Astrocyte of the spinal cord (primary cell): ENCODE measurements at places on chromosomes 12 and 14.

GRCh38 chr14:74620497-74620921 is 8.5 kb upstream of the LTBP2 start:
- peak; percentile 96 for DNase-seq

GRCh38 chr14:69701291-69701690 is 65.7 kb upstream of the SRSF5 start:
- no peak for DNase-seq

- DNase-seq, result no peak
These were observed 24.2 kb downstream of the SMUG1 start for GRCh38 chr12:54164387-54165145.

- DNase-seq, result no peak
These were observed 2.8 kb downstream of the VSIG10 start for GRCh38 chr12:118101051-118101450.

DNA sequence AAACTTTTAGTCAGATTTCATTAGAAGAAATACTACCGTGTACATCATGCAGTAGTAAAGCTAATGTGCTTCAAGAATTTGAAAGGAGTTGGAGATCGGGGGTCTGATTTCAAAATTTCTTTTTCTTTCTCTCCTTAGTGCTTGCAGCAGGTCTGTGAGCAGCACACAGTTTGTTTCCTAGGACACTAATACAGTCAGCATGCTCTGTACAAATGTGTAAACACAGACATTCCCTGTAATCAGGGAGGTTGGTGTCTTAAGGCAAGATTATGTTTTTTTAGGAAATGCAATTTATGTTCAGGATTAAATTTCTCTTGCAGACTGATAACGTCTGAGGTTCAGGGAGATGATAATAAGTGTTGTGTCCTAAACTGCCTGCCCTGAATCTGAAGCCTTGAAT is 142.7 kb downstream of the ALX1 start:
- no peak for DNase-seq

DNA sequence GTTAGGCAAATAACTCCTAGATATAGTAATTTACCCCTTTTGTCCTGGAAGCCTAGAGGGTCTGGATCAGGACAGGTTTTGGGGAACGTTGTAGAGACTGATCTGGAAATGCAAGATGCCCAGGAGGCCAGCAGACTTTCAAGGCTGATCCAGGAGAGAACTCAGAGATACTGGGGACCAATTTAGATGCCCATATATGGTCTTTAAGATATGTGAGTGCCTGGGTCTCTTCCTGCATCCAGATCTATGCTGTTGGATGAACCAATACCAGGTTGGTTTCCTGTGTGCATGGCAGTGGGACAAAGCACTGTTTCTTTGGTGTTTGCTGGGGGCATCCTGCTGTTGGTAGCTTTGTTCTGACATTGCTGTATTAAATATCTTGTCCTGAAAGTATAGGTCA is 5.4 kb downstream of the ERG28 start:
- no peak for DNase-seq

DNA sequence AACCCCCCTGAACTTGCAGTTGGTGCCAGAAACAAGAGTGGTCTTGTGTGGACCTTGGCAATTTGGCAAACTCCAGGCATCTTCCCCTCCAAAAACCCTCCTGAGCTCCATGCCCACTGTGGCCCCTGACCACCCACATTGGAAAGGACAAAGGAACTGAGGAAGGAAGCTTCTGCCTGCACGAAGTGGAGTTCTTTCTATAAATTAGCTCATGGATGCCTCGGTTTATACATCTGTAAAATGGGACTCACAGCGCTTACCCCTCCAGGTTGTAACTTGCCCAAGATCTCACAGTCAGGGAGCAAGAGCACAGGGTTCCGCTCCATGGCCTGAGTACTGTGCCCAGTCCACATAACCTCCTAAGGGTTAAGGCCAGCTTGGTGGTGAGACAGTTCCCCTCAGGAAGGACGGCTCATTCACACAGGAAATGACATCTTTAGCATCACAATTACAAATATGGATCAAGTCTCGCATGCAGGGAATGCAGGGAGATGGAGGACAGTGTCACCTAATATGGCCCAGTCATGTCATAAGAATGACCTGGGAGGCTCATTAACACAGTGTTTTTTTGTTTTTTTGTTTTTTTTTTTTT is 66.6 kb downstream of the CLMN start:
- DNase-seq, result no peak

DNA sequence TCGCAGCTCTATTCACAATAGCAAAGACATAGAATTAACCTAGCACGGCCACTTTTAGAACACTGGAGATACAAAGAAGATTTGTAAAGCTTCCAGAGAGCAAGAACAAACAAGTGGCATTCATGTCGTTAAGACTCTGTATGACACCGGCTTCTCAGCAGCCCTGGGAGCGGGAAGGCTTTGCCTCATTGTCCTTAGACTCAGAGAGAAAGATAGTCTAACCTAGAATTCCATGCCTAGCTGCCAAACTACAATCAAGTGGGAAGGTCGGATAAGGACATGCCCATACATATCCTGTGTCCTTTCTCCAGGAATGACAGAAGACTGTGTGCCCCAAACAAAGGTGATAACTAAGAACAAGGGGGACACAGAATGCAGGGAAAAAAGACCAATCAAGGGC is 1038.3 kb downstream of the BCL11B start:
- DNase-seq, result no peak

DNA sequence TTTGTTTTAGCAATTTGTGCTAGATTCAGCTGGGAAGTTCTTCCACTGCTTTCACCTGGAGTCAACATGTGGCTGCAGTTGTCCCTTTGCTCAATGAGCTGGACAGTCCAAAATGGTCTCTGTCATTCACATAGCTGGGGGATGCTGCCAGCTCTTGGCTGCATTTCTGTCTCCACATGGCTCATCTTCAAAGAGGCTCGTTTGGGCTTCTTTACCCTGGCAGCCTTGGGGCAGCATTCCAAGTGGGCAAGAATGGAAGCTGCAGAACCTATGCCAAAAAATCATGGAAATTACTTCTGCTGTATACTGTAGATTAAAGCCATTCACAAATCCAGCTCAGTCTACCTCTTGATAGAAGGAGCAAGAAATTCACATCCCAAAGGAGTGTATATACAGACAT is 199.1 kb downstream of the SLC5A8 start:
- no peak for DNase-seq

- no peak for DNase-seq
These were observed 108.8 kb downstream of the PTPN11 start for GRCh38 chr12:112527501-112527900.

DNA sequence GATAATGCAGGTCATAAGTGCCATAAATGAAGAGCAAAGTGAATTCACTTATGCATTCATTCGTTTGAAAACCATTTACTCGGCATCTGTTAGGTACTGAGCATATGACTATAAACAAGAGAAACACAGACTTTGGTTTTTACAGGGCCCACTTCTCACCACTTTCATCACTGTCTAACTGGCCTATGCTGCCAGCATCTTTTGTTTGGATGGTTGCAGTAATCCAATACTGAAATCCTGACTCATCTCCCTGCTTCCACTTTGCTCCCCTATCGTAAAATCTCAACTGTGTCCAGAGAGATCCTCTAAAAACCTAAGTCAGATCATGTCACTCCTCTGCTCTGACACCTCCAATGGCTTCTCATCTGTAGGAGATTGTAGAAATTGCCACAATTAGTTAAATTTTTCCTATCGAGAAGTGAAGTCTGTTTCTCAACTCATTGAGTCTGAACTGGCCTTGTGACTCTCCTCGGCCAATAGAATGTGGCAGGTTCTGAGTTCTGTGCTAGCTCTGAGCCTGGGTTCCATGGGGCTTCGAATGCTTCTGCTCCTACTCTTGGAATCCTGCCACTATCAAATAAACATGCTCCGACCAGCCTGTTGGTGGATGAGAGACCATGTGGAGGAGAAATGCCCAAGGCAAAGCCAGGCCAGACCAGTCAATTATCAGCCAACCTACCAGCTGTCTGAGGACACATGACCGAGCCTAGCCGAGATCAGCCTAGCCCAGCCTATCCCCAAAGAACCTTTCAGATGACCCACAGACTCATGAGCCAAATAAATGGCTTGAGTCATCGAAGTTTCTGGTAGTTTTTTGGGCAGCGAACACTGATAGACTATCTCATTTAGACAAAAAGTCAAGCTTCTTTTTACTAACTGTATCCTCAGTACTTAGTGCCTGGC is 2.2 kb upstream of the BATF start:
- DNase-seq, result no peak

GRCh38 chr12:108400056-108400455 is 60.9 kb upstream of the CMKLR1 start:
- DNase-seq, result no peak

DNA sequence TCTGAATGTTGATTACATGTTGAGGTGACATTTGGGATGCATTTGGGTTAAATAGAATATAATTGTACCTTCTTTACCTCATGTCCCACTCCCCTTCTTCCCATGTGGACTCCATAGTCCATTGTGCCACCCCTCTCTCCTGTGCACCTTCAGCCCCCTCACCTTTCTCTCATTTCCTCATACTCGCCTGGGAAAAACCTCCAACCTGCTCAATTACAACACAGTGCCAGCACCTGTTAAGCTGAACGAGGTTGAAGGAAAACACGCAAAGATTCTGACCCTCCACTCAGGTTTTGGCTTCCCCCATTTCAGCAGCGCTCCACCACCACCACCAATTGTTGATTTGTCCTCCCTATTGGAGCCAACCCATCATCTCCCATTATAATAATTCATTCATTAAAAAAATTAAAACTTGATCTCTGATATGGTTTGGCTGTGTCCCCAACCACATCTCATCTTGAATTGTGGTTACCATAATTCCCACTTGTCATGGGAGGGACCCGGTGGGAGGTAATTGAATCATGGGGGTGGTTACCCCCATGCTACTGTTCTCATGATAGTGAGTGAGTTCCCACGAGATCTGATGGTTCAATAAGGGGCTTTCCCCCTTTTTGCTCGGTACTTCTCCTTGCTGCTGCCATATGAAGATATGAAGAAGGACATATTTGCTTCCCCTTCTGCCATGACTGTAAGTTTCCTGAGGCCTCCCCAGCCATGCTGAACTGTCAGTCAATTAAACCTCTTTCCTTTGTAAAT is 33.7 kb upstream of the PPP2R5C start:
- DNase-seq, result no peak

DNA sequence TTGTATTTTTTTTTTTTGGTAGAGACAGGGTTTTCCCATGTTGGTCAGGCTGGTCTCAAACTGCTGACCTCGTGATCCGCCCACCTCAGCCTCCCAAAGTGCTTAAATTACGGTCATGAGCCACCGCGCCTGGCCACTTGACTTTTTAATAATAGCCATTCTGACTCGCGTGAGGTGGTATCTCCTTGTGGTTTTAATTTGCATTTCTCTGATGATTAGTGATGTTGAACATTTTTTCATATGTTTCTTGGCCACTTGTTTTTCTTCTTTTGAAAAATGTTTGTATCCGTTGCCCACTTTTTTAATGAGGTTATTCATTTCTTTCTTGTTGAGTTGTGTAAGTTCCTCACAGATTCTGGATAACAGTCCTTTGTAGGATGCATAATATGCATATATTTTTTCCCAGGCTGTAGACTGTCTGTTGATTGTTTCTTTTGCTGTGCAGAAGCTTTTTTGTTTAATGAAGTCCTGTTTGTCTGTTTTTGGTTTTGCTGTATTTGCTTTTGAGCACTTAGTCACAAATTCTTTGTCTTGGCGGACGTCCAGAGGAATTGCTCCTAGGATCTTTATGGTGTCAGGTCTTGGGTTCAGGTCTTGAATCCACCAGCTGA is 10.3 kb upstream of the PGAM5 start:
- DNase-seq, result peak; percentile 40

DNA sequence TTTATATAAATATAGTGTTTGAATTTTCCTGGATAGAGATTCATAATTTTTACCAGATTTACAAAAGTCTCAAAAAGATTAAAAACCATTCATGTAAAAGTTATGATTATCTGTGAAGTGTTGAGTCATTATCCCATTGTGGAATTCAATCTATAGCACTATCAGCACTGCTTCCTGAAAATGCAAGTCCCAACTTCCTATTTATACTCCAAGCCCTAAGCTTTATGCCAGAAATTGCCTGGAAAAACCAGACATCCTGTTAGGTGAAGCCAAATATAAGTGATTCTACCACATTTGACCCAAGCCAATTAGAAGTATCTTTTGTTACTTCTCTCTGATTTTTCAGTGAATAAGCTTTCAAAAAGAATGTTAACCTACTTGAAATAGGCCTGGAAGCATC is 129.1 kb downstream of the GPR135 start:
- no peak for DNase-seq

- no peak for DNase-seq
These were observed 202.2 kb upstream of the HMGA2 start for GRCh38 chr12:65622056-65622455.

GRCh38 chr12:108759924-108760323 is 28.6 kb upstream of the CORO1C start:
- no peak for DNase-seq

DNA sequence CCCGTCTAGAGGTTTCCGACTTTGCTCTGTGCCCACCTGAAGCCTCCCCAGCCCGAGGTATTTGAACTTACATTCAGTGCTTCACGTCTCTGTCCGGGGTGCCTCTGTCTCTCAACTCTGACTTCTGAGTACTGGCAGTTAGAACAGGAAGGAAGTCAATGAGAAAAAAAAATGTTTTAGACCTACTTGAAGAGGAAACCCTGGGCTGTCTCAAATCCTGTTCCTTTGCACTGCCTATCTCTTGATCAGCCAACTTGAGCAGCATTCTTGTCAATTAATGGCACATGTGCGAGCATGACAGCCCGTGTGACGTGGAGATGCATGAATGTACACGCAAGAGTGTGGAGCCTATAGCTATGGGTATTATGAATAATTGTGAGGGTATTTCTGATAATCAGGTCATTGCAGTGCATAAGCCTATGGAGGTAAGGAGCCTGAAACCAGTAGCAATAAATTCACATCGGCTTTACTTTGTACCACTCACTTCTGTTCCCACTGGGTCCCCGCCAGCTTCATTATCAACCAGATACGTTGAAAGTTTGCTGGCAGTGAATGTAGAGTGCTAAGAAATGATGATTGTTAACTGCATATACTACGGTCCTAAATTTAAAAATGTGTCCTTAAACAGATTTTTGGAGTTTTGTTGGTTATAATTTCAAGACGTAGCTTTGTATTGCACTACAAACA is at the start of gene ARHGDIB:
TSS of gene ARHGDIB (minus strand) at position 136 of the 687 bp plus-strand sequence. CDS start 10,889 bp downstream, outside the sequence.
- DNase-seq, result no peak

DNA sequence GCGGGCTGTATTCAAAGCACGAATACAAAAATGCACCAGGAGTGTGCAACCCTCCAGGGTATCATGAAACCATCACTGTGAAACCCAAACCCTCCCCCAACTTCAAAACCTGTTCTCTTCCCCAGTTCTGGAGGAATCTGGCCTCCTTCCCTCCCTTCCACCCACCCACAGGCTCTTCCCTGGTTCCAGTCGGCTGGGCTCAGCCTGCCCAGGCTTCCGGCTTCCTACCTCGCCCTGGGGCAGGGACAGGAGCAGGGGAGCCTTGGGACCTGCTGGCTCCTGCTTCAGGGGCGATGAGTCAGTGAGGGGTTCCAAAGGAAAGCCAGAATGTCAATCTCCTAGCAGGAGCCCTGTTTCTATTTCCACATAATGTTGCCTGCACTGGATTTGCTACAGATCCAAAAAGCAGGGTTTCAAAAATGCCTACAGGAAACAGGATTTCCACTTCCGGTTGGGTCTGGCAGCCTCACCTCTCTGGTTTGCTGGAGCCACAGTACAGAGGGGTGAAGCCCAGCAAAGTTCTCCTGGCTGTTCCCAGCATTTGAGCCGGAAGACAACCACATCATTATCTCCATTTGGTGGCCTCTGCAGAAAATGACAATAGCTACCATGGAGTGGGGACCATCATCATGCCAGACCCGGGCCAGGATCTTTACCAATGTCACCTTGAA is 278.3 kb downstream of the DPF3 start:
- no peak for DNase-seq
